EH (cell line): ENCODE measurements at places on chromosomes 2 and 18.
A peak's percentile ranks its signal among the peaks of the same experiment; 100 is the strongest.

- DNase-seq: no peak
Measured at GRCh38 chr2:240155048-240155744, 14.7 kb upstream of the OTOS start.

DNA sequence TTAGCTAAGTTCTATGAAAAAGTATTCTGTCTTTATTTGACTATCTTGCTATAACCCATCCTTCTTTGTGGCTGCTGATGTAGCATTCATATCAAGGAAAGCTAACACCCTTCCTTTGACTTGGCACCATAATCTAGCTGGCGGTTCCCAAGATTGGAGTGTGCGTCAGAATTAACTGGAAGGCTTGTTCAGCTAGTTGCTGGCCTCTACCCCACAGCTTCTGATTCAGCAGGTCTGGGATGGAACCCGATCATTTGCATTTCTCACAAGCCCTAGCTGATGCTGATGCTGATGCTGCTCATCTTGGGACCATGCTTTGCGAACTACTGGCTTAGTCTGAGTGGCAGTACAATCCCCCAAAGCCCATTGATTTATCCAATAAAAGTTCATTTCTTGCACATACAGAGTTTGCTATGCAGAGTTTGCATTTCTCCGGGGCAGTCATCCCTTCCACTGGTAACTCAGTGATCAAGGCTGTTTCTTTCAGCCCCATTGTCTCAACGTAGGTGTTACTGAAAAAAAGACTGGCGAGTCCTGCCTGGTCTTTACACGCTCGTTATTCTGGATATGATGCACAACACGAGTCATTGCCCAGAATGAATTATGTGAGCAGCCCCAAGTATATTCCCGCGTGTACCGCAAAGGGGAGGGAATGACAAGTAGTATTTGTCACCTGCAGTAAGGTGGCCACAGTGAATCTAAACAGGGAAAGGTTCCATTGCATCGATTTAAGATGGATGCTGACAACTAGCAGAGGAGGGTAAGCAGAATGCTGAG lies 96.5 kb downstream of the ZNF532 start:
- no peak for DNase-seq

- no peak for DNase-seq
Measured at GRCh38 chr18:48910972-48911545, 39.7 kb downstream of the SMAD7 start.

DNA sequence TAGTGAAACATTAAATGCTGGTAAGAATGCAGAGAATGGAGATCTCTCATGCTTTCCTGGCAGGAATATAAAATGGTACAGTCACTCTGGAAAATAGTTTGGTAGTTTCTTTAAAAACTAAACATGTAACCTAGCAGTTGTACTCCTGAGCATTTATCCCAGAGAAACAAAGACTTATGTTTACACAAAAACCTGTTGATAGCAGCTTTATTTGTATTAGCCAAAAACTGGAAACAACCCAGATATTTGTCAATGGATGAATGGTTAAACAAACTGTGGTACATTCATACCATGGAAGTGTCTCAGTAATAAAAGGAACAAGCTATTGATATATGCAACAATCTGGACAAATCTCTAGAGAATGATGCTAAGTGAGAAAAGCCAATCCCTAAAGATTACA lies 81.7 kb upstream of the CTAGE1 start:
- no peak for DNase-seq

DNA sequence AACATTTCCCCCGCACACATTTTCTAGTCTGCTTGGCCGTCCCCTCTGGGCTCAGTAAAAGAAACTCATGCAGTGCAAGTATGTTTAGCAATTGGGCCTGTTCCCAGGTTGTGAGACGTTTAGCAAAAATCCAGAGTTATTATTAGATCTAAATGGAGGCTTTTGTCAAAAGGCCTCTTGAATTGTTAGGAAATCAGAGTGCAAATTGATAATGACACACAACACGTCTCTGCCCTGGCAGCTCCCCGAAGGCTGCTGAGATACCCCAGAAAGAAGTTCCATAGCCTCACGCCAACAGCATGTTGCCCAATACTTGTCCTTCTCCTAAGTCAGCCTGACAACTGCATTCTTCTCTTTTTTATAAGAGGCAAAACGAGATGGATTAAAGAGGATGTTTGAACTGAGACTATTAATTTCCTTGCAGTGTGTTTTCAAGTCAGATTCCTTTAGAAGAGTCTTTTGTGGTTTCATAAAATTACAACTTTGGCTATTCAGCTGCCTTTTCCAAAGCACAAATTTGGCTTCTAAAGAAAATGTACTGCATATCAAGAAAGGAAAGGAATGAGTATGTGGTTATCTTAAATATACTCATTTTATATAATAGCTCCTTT lies 202.2 kb downstream of the TRIB2 start:
- peak; percentile 99 for DNase-seq

DNA sequence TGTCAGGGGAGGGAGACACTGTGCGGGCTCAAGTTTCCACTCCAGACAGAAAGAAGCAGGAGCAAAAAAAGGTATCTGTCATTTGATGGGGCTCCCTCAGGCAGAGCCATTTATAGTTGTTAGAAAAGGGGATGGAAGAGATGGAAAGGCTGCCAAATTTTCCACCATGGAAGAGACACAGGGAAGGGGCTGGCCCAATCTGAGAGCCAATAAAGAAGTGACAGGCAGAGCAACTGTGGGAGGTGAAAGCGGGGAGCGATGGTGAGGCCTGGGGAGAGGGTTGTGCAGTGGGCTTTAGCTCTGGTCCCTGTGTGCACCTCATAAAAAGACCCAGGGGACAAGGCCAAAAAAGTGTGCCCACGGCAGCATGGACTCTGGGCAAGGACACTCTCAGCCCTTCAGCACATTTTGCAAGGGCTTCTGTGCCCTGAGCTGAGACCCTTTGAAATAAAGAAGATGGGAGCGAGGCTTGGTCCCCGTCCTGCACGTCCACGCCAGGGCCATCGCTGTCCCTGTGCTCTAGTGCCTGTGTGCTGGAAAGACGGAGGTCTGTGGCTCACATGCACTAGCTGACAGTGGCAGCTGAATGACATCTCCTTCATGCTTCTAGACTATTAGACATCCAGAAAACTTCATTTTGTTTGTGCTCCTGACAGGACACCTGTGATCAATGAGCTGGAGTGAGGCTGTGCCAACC lies 456.7 kb upstream of the HS6ST1 start:
- no peak for DNase-seq

- DNase-seq: no peak
Measured at GRCh38 chr2:178409261-178409660, 41.7 kb downstream of the PRKRA start.

DNA sequence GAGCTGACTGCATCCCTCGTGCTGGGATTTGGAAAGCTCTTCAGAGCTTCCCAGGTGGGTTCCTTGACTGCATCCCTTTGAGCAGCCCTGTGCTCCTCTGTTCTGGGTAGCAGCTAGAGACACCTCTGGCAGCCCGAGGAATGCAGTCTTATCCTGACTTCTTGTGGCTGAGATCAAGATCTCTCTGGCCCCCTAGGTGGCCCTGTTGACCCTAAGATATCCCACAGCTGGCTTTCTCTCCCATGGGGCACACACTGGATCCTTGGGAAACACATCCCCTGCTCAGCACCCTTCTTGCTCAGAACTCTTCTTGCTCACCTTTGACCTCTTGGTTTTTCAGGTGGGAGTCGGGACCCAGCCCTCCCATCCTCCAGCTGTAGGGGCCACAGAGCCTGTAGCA lies 237.2 kb downstream of the TSN start:
- no peak for DNase-seq

- peak; percentile 55 for DNase-seq
Measured at GRCh38 chr2:152627351-152627957, 89.8 kb downstream of the PRPF40A start.

- DNase-seq: peak; percentile 92
Measured at GRCh38 chr2:73979686-73980085, 5.0 kb upstream of the TET3 start.

GRCh38 chr18:80068571-80069272 lies 34.5 kb downstream of the RBFA start:
- no peak for DNase-seq

- peak; percentile 7 for DNase-seq
Measured at GRCh38 chr18:75607701-75608100, 180.2 kb upstream of the SMIM21 start.

DNA sequence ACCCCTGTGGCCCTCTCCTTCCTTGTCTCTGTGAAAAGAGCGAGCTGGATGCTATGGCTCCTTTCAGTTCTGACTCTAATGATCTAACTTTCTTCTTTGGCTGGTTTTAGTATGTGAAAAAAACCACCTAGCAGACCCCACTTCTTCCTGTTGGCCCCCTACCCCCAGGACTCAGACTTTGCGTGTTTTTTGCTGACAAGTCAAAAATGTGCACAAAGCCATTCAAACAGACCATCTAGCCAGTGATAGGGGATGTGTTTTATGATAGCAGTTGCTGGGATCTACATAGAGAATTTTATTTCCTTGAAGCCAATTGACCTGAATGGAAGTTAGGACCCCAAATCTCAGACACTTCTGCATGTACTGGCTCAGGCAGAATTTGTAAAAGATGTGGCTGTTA lies 49.1 kb downstream of the MFSD6 start:
- no peak for DNase-seq

GRCh38 chr2:1440581-1440980 lies 27.3 kb downstream of the TPO start:
- DNase-seq: no peak

- DNase-seq: no peak
Measured at GRCh38 chr18:8519102-8519501, 90.1 kb upstream of the RAB12 start.

DNA sequence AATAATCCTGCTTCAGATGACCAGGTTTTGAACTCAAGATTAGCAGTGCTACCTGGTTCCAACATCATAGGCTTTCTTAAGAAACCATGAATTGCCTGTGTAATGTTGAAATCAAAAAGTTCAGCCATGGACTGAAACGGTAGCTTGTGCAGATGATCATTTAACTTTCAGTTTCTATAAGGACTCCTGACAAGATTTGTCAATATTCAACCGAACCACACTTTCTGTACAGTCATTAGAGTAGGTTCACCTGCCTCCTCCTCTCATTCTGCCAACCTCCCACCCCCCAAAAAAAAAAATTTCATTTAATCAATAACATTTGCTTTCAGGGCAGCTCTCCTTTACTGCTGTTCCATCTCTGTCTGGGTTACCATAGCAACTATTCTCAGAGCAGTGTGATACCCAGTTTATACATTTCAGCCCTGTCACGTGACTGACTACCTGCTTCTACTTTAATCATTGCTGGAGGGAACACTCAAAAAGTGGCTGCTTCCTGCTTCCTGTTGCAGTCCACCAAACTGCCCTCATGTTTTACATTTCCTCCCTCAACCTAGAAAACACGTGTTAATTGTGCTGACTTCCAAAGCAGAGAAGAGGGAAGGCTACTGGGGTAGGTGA lies 275.5 kb downstream of the SS18 start:
- peak; percentile 23 for DNase-seq

DNA sequence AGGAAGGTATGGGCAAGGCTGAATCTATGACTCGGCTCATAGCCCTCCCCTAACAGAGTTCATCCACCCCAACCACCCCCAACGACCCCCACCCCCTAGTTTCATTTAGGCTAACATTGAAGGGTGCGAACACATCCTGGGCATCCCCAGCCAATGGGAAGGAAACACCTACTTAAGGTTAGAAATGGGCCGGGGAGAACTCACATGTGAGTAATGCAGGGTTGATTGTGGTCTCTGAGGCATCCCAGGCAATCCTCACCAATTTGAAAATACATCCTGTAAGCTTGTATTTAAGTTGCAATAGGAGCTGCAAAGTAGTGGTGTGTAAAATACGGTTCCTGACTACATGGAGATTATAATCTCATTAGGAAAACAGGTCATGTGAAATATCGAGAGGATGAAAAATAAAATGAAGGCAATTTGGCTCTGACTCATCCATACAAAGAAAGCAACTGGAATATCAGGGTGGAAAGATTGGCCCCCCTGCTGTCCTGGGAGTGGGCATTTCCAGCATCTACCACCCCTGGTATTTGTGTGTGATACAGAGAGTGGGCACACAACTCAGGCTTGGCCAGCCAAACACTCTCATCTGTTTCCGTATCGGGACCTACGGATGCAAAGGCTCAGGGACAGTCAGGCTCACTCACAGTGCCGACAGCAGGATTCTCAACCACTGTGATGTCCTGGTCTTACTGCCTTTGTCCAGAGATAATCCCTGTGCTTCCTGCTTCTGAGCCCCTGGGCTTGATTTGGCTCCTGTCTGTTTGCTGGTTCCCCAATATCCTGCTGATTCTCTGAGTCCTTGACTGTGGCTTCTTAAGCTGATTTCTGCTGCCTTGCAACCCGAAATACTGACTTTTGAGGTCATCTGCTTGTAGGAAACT lies 90.0 kb upstream of the NCKAP5 start:
- peak; percentile 37 for DNase-seq

DNA sequence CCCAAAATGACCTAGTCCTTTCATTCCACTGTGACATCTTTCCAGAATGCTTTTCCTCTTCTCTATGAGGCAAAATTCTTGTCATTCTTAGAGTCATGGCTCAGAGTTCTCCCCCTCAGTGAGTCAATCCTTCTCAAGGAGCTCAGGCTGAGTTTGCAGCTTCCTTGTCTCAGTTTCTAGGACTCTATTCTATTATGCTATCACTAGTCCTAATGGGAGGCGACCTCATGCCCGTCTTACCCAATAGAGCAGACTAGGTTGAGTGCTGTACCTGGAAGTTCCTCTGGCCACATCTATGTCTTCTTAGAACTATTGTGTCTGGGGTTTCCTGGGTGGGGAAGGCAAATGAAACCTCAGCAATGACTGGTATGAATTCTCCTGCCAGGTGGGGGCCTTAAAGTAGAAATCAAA lies 51.5 kb downstream of the HAUS1 start:
- DNase-seq: peak; percentile 97

GRCh38 chr18:53422896-53423295 lies 801.6 kb downstream of the MBD2 start:
- DNase-seq: no peak

DNA sequence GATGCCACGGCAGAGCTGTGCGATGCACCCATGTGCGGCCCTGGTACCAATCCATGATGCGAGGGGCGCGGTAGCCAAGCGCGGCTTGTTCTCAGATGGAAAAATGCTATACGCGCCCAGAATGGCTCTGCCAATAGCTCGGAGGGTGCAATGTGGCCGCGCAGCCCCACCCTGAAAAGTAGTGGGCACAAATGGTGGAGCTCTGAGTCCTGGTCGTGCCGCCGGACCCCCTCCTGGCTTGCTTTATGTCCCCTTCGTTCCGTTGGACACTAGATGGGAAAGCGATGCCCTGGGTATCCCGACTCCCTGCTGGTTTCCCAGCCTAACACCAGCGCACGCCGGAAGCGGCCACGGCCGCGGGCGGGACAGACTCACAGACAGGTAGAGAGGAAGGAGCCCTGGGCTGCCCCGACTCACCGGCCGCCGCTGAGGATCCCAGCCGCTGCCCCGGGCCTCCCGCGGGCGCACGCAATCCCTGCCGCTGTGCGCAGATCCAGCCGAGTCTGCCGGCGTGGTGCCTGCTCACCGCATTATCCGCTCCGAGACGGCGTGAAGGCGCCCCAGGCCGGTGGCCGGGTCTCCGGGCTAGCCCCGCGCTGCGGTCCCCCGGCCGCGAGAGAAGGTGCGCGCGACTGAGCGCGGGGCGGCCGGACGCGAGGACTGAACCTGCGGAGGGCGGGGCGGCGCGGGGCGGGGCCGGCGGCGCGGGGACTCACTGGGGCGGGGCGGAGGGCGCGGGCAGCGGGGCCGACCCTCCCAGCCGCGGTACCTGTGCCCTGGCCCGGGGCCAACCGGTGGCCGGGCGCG lies at the start of gene CDC42EP3:
TSS of gene CDC42EP3 (minus strand) at position 634 of the 807 bp plus-strand sequence. CDS start 25,055 bp downstream, outside the sequence.
- peak; percentile 60 for DNase-seq

GRCh38 chr2:65396348-65397026 lies 35.9 kb downstream of the SPRED2 start:
- DNase-seq: peak; percentile 55

GRCh38 chr2:141888987-141889555 lies 241.7 kb downstream of the LRP1B start:
- DNase-seq: no peak
